ENCODE measurements at places on chromosomes 11 and 22.

DNA sequence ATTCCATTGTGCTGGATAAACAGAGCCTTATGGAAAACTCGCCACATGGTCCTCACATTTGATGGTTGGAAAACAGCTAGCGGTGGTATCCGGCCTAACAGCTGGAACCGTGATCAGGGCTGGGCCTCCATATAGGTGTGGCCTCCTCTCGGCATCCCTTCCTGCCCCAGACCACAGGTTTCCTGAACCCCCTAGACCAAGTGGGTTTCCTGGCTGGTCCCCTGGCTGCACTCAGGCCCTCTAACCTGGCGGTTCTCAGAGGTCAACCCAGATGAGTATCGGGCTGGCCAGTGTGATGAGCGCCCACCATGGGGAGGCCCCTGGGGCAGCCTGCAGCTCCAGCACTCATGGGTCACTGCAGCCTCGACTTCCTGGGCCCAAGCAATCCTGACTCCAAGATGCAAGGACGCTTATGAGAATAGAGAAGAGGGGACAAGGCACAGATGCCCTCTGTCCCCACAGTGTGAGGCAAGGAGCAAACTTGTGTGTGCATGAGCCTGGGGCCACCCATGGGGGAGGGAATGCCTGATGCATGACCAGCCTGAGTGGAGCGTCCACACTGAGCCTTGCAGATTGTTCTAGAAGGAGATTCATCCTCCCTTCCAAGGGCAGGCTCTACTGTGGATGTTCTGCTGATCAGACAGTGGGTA is 53.4 kb upstream of the WNT7B start:
- DNase-seq, result no peak

- no peak for DNase-seq
These were observed 21.7 kb upstream of the MN1 start for GRCh38 chr22:27823221-27823620.

DNA sequence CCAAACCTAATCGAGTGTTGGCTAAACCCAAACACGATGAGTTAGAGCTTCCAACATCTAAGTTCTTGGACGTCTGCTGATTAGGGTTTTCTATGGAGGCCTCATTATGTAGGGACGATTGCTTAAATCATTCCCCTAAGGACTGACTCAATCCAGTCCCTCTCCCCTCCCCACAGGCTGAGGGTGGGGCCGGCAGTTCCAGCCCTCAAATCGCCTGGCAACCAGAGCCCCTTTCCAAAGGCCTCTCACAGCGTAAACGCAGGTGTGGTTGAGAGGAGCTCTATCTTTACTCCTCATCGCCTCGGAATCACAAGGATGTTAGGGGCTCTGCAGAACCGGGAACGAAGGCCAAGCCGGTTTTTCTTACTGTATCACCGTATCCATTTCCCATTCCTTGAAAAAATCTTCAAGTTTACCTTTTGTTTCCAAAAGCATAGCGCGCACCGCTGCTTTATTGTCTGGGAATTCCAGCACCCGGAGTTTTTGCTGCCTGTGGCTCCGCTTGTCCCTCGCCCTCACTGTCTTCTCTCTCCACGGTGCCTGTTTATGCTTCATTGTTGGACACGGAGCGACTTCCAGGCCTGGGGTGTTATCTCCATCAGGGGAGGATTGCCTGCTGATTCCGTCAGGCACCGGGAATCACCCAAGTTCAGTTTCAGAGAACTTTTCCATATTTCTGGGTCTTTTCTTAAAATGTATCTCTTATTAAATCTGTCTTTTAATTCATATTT is 13.8 kb upstream of the IFITM3 start:
- no peak for DNase-seq

DNA sequence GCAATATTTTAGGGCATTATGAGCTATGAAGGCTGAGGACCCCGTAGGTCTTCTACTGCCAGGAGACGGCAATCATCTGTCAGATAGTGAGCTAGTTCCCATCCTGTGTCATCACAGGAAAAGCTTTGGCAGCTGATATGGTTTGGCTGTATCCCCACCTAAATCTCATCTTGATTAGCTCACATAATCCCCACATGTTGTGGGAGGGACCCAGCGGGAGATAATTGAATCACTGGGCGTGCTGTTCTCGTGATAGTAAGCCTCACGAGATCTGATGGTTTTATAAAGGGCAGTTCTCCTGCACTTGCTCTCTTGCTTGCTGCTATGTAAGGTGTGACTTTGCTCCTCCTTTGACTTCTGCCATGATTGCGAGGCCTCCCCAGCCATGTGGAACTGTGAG is 18.1 kb downstream of the CSRP3 start:
- no peak for DNase-seq

DNA sequence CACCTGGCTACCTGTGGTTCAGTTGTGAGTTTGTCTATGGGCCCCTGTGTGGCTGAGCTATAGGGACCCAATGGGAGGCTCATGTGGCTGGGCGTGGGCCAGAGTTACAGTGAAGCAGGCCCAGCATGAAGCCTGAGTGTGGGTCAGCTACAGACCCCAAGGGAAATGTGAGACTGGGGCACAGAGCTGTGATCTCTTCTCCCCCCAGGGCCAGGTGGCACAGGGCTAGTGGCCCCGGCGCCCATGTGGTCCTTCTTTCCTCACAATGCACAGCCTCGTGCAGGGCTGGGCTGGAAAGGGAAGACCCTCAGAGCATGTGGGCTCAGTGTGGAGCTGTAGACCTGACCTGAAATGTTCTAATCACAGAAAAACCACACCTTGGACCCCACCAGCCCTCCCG is 71.6 kb upstream of the NECTIN1 start:
- DNase-seq, result no peak

GRCh38 chr22:22023581-22024137 is 41.1 kb upstream of the TOP3B start:
- no peak for DNase-seq

GRCh38 chr11:75524665-75525432 is 892 bp downstream of the GDPD5 start:
- no peak for DNase-seq

- DNase-seq, result no peak
These were observed 28.1 kb upstream of the KLHL35 start for GRCh38 chr11:75461151-75461550.

- DNase-seq, result no peak
These were observed 134.7 kb downstream of the ME3 start for GRCh38 chr11:86537541-86538222.

DNA sequence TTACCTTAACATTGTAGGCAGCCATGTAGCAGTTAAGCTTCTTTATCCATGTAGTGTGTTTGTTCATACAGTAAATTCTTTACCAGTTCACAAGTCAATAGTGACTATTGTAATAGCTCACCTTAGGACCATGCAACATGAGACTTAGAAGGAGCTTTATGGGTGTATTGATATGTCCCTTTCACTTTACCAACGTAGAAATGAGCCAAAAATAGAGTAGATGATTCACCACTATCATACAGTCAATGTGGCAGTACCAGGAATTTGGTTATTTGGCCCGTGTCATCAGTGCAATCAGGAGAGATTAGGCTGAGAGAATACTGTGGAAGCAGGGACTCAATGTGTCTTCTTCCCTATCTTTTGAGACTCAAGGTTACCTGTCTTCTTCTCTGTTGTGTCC is 4.7 kb downstream of the ZDHHC13 start:
- DNase-seq, result no peak

DNA sequence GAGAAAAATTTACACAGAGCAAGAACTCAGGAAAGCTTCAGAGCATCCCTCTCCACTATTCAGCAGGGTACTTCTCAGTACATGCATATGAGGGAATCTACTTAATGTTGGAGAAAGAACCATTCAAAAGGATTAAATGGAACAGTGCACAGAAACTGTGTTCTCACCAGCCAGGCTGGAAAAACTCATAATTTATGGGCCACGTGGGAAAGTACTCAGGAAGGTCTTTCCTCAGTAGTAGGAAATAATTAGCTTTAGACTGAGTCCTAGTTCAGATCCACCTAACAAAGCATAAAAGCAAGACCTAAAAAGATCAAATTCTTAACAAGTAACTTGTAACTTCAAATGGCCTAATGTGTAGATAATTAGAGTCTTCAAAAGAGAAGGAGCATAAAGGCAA is 134.0 kb downstream of the FAM76B start:
- no peak for DNase-seq

- no peak for DNase-seq
These were observed 67.3 kb upstream of the CDON start for GRCh38 chr11:126129727-126130671.

GRCh38 chr11:77154381-77155081 is 26.5 kb downstream of the MYO7A start:
- DNase-seq, result no peak

GRCh38 chr11:67347964-67348749 is 5.2 kb downstream of the POLD4 start:
- DNase-seq, result no peak

GRCh38 chr11:68202165-68202564 is 10.9 kb downstream of the KMT5B start:
- no peak for DNase-seq

DNA sequence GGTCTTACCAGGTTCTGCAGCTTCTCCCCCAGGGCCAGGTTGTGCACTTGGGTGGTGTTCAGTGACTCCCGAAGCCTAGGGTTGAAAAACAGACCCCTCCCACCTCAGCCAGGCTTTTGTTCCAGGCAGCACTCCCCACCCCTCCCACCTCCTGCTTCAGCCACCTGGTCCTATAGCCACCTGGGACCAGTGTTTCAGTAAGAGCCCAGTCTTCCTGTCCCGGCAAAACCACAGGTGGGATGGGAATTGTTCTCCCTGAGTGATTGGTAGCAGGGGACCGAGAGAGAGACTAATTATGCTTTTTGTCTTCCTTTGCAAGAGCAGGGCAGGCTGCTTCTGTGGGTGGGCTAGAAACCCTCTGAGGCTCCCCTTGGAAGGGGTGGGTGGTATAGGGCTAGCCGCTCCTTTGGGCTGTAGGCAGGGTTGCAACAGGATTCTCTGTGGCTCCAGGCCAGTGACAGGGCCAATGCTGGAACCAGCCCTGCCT is 8.5 kb upstream of the NAALADL1 start:
- DNase-seq, result no peak

DNA sequence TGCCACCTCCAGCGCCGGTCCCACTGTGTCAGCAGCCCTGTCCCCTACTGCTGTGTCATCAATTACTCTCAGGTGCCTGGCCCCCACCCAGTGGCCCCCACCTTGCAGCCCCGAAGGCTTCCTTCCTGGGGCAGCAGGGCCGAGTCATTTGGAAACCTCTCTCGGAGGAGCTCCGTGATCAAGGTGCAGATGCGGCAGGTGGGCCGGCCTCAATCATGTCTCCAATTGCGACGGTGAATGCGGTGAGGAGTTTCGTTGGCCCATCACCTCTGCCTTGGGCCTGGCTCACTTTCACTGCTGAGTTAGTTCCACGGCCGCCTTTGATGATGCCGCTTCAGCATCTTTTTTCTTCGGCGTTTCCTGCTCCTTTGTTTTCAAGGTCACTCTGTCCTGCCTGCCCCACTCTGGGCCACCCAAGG is 11.3 kb upstream of the CXCR5 start:
- DNase-seq, result no peak

GRCh38 chr11:34860034-34860433 is 56.1 kb downstream of the APIP start:
- no peak for DNase-seq

DNA sequence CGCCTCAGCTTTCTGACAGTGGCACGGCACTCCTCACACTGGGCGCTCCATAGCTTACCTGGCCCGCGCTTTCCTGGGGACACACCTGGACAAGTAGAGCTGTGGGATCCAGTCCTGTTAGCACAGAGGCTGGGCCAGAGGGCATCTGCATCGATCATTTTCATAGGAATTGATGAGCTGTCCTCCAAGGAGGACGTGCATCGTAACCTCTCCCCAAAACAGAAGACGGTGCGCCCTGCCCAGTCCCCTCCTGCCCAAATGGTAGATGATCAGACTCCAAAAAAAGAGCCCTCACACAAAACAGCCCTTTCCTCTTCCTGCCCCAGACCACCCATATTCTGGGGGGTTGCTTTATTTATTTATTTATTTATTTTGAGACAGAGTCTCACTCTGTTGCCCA is 161.2 kb downstream of the CTTN start:
- no peak for DNase-seq

- DNase-seq, result no peak
These were observed 52.3 kb downstream of the SLC36A4 start for GRCh38 chr11:93145390-93145915.

DNA sequence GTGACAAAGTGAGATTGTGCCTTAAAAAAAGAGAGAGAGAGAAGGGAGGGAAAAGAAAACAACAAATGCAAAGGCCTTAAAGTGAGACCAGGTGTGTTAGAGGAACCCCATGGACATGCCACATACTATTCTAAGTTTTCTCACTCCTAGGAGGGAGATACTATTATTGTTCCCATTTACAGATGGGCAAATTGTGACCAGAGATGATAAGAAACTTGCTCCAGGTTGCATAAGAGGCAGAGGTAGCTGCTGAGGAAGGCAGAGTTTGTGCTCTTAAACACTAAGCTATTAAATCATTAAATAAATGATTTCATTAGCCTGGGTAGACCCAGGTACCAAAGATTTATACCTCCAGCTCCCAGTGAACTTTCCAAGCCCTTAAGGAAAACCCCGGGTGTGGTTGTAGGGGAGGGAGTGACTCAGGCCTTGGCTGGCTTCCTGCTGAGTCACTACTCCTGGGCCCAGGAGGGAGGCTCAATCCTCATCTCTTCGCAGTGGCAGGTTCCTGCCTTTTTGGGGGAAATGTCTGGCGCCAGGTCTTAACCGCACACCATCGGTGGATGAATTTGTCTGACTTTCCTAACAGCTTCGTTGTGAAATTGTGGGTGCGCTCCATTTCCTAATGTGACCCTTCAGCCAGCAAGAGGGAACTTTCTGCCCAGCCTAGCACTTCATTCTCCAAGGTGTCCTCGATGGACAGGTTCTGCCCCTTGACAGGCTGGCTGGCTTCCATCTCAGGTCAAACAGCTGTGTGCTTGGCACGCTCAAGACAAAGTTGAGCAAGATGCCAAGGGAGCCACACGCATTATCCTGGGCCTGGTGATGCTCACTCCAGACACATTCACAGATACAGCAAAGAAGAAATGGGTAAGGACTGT is 33.4 kb upstream of the PTPRJ start:
- DNase-seq, result peak; percentile 13

GRCh38 chr22:48423481-48423911 is 1404.2 kb downstream of the BRD1 start:
- DNase-seq, result no peak

GRCh38 chr22:37242395-37242918 is 1.6 kb downstream of the RAC2 start:
- DNase-seq, result peak; percentile 93

- no peak for DNase-seq
These were observed 182.5 kb downstream of the CADM1 start for GRCh38 chr11:115321605-115322289.

DNA sequence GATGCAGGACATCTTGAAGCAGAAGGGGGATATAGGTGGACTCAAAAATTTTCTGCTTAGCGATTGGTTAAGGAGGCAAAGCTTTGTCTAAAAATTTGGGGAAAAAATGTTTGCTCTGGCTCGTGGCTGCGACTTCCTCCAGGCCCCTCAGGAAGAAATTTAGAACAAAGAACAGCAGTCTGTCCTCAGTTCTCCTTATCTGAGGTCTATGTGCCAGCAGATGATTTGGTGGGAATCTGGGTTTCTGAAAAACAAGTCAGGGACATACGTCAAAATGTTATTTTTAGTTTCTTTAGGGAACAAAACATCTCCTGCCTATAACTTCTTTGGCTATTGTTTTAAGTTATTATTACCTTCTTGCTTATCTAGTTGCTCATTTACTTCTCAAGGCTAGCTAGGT is 8.1 kb downstream of the OR6M1 start:
- DNase-seq, result no peak

GRCh38 chr11:122979815-122980595 is 1.6 kb downstream of the BSX start:
- no peak for DNase-seq

Measured in stimulated activated CD4-positive, alpha-beta T cell treated with anti-CD3 and anti-CD28 coated beads, TNF-alpha, amount 100 ng/mL, for 24 hours (primary cell).